Activated naive CD4-positive, alpha-beta T cell treated with anti-CD3 and anti-CD28 coated beads, Interleukin-2, amount 10 ng/mL, durations not matched to agents 7 days and 5 days (primary cell): ENCODE measurements at places on chromosomes 4 and X.

DNA sequence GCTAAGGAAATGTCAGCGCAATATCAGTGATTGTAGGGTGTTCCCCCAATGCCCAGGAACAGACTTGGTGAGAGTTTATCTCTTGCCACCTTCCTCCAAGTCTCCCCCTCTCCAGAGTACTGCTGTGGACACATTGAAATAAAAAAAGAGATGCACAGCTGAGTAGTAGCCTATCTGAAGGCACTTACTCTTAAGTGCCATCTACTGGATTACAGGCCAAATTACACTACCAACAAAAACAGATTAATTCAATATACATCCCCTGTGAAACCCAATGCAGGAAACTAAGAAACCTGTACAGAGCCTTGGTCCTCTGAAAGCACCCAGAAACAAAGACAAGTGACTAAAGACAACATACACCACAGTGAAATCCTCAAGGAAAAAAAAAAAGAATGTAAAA lies 460.3 kb downstream of the ZIC3 start:
- no peak for DNase-seq

DNA sequence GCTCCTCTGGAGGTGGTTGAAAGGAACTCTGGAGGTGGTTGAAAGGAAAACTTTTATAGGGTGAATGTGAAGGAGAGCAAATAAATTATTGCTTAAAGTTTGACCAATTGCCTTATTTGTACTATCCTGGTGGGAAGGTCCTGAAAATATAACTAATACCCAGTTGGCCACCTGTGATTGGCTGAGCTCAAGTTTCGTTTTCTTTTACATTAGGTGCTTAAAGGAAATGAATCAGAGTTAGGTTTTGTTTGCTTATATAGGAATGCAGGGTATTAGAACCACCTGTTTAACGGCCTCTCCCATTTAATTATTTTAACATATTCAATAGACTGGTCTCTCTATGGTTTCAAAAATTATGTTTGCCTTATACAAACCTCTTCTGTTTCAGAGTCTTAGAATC lies 497.6 kb downstream of the PRR32 start:
- DNase-seq: no peak

- no peak for DNase-seq
These were observed 707 bp downstream of the SLC9A6 start for GRCh38 chrX:135985973-135986310.

DNA sequence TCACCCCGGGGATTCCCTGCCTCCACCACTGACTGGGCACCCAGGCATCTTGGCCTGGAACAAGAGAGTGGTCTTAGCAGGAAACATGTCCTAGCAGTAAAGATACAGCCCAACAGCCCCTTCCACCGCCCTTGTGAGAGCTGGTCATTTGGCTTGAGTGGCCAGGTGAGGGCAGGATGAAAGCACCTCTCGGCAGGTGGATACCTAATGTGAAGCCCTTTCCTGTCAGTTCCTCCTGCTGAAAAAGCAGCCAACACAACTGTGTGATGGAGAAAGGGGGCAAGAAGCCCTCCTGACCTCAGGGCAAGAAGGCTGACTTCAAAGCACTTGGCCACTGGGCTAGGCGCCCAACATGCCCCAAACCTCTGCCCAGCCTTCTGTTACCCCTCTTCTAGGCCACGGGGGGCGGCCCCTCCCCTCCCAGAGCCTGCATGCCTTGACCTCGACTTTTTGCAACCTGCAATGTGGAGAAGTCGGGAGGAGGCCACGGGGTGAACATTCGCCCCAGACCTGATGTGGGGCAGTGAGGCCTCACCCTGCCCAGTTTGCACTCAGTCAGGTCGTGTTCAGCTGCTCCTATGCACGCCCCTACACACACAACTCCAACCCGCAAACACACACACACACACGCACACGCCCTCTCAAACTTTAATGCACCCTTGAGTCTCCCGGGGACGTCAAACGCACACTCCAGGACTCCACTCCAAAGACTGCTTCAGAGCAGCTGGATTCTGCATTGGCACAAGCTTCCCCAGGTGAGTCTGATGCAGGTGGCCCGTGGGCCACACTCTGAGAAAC lies 1.1 kb downstream of the LGI2 start:
- no peak for DNase-seq

- no peak for DNase-seq
These were observed 609.2 kb downstream of the SPOCK3 start for GRCh38 chr4:166625018-166625637.

GRCh38 chrX:103153661-103154060 lies 60.7 kb upstream of the NXF3 start:
- DNase-seq: no peak

- no peak for DNase-seq
These were observed 29.1 kb downstream of the RIPPLY1 start for GRCh38 chrX:106874075-106874474.

DNA sequence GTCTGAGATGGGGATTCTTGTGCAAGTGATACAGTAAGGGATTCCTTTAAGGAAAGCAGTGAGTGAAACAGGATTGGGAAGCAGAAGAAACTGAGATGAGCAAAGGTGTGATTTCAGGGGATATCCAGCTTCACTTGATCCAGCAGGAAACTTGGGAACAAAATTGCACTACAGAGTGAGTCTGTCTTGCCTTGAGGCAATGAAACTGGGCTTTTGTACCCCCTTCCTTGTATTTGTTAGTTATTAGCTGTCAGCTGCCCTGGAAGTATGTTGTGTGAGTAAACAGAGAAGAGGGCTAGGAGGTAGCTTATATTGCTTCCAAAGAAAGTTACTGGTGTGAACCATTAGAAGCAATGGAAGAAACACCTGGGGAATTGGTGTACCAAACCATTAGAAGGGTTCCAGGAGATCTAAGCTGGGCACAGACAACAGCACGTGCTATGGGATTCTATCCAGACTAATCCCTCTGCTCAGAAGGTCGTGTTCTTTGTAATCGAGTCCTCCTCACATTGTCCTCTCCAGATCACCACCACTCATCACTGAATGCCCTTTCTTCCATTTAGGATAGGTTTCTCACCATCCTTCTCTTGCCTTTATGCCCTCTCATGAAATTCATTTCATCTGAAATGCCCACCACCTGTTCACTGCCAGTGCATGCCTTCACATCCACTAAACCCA lies 76.0 kb downstream of the PDLIM5 start:
- DNase-seq: no peak

- no peak for DNase-seq
These were observed 640.8 kb downstream of the TRIML1 start for GRCh38 chr4:188780028-188780427.

GRCh38 chr4:25795566-25796454 lies 67.0 kb downstream of the SEL1L3 start:
- DNase-seq: no peak

DNA sequence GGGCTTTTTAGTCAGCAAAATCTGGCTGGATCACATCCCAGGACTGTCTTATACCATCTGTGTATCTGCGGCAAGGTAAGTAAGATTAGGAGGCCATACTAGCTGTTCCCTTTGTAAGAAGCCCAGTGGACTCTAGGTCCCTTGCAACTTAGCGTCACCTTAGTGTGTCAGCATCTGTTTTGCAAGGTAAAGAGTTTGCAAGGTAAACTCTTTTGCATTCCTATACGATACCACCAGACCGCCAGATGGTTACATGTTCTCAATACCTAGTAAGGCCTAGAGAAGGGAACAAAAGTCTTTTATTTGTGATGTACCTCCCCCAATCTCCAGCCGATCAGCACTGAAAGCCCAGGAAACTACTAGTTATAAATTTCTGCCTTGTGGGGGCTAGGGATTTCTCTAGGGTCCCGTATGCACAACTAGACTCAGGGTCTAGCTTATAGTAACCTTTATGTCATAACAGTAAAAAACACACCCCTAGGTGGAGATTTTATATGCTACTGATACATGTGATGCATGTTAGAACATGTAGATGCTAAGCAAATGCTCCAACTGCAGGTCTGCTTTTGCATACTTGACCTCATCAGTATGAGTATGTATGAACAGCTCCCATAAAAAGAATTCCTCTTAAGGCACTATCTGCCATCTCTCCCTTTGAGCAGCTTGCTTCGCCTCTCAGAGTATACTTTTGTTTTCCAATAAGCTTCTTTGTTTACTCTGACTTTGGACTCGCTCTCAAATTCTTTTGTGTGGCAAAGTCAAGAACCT lies 78.4 kb downstream of the KCNIP4 start:
- DNase-seq: no peak

GRCh38 chr4:5124876-5125275 lies 73.6 kb downstream of the STK32B start:
- DNase-seq: no peak

- DNase-seq: no peak
These were observed 61.6 kb downstream of the GASK1B start for GRCh38 chr4:158111241-158111640.

GRCh38 chr4:119647558-119647957 lies 19.0 kb upstream of the PDE5A start:
- no peak for DNase-seq

GRCh38 chr4:168502861-168503260 lies 6.0 kb downstream of the PALLD start:
- no peak for DNase-seq

GRCh38 chrX:123771449-123772064 lies 38.7 kb upstream of the THOC2 start:
- no peak for DNase-seq

DNA sequence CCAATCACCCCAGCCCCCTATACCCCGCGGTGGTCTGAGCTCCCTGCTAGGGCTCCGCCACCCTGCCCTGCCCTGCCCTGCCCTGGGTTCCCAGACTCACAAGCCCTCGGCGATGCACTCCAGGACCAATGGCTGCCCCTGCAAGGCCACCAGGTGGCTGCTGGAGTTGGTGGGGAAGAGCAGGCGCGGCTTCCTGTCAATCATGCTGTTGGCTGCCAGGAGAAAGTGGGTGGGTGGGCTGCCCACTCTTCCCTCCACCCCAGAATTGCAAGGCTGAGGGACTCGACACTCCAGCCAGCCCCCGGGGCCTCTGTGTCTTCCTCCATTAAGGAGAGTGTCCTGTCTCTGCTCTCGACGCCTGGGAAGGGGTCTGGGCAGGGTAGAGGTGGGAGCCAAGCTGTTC lies 15.7 kb downstream of the L1CAM start:
- DNase-seq: no peak

GRCh38 chr4:137370206-137370633 lies 162.1 kb downstream of the PCDH18 start:
- no peak for DNase-seq

DNA sequence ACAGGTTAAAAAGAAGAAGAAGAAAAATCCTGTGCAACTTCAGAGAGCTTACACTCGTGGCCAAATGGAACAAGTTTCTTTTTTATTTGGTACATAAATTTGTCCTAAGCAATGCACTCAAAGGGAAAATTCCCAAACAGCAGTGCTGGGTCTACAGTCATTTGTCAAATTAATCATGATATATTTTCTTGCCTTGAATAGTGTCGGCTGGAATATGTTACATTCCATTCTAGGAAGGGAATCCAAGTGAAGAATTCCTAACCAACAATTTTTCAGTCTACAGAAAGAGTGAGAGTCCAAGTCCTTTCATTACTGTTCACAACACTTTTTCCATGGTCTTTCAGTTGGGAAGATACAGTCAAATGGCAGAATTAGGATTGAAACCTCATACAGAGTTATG lies 63.9 kb downstream of the HAND2 start:
- no peak for DNase-seq

- DNase-seq: no peak
These were observed 68.4 kb downstream of the USP38 start for GRCh38 chr4:143253166-143253565.

GRCh38 chrX:47570794-47571193 lies 9.8 kb downstream of the ARAF start:
- DNase-seq: no peak

GRCh38 chr4:118282692-118283091 lies 70.1 kb downstream of the PRSS12 start:
- no peak for DNase-seq

DNA sequence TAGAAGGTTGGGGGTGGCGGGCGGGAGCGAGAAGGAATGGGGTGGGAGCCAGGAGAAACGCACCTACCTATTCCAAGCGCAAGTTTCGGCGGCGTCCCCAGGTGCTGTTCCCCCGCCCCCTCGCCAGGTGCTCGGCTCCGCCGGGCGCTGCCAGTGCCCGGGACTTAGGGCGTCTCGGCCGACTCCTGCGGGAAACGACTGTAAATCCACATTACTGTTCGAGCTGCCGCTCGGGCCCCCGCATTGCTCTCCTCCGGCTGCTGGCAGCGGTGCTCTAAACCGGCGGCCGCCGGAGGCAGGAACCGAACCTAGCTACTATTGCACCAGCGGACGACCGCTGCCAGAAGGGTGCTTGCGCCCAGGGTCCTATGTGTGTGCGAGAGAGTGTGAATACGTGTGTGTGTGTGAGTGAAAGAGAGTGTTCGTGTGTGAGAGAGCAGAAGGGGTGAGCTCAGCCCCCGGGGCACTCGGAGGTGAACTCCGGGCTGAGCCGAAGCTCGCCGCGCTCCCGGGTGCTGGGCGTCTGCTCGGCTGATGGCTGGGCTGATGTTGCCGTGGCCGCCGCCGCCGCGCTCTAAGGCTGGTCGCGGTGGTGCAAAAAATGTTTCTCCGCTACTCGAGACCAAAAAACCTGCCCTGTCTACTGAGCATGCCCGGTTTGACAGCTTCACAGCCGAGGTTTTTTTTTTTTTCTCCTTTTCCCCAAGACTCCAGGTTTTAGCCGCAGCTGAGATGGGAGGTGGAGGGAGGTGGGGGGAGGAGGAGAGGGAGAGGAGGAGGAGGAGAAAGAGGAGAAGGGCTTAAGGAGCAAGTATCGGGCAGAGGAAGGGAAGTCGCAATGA lies 115.7 kb upstream of the TEX13C start:
- peak; percentile 24 for DNase-seq

- DNase-seq: no peak
These were observed 30.6 kb upstream of the TMEM184C start for GRCh38 chr4:147586637-147587036.

DNA sequence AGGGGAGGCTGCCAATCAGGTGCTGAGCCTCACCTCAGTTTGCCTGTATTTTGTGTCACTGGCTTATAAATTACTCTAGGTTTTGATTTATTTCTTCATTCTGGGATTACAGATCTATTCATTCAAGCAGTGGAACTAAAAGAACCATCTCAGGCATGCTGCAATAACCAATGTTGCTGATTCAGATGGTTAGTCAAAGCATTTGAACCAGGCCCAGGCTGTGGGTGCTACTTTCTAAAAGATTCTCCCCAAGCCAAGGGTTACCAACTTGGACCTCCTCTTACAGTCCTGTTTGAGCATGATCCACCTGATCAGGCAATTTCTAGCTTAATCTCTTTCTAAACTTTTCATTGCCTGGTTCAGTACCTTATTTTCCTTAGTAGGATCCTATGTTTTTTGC lies 67.2 kb downstream of the TMEM131L start:
- DNase-seq: no peak

DNA sequence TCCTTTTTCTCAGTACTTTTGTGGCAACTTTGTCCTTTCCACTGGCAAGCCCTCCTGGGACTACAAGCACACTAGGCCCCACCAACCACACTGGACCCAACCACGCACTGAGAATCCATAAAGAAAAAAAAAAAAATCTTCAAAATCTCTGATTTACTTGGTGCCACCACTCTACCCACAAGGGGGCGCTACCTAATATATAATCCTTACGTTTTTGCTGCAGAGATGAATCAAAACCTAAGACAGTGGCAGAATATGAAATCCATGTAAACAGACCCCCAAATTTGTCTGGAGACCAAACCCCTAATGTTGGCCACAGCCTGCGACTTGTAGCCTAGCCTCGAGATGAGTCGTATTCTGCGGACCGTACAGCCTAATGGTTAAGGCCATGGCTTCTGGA lies 63.5 kb upstream of the ARHGAP36 start:
- DNase-seq: peak; percentile 24
